ENCODE measurements at places on chromosomes 16 and 17. TPM values are rescaled to one million over a fixed set of nuclear protein-coding genes. Genes with fewer than 3 reads are reported as not detected.

SPHK1 gene
- total RNA-seq: 1.1 TPM

C1QBP gene
- 62.9 TPM for total RNA-seq

ABI3 gene
- 5.8 TPM for total RNA-seq

ENDOV gene
- total RNA-seq: 12.0 TPM

GAS2L2 gene
- total RNA-seq: 0.19 TPM

DNA sequence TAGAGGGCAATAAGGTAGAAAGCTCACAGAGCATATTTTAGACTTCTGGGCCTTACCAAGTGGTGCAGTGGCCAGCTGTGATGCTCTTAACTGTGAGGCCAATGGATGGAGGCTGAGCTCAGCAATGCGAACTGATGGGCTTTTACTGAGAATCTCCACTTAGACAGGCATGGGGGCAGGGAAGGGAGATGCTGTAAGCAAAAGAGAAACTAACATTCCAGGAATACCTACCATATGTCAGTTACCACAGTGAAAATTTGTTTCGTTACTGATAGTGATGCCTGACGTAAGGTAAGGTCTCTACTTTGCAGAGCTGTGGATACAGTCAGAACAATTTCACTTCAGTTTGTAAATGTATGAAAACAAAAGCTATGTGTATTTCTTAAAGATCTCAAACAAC is 250.6 kb upstream of the ZFHX3 start:
- DNase-seq: no peak
- H3K27ac ChIP-seq: no peak overlapping the region
- no peaks in the 10 kb centered on the region for H3K4me1 ChIP-seq
- no peaks in the 10 kb centered on the region for H3K27me3 ChIP-seq

DNA sequence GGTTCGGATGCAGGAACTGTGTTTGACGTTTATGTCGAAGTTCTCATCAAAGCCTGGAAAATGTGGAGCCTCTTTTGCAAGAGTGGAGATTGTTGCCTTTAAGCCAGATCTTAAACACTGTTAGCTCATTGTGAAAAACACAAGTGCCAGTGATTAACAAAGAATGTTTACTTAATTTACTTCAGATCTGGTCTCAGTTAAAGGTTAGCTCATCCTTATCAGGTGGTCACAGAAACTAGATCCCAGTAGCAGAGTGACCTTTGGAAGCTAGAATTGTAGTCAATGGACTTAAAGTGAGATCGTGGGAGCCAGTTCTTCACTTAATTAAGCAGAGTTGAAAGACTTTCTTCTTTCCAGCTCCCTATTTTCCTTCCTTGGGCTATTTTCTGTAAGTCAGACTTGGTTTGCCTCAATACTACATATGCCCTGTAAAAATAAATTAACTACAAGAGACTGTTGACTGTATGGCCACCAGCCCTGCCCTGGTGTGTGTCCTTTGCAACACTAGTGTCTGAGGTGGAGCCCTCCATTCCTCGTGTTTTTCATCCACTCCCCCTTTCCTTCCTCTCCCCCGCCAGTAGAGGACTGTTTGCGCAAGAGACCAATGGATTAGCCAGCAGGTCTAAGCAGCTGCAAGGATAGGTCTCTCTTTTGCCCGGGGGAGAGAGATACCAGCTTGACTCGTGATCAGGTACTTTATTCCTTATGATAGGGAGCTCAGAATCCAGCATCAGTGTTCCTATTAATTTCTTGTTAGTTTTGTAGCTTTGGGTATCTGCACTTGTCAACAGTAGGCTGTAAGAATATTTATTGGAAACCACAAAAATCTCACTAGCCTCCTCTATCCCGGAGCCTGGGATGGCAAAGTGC is 20.2 kb downstream of the FBXO39 start:
- H3K4me1 ChIP-seq: no peaks in the 10 kb centered on the region
- H3K4me3 ChIP-seq: no peak overlapping the region
- peaks cover 5% of the 10 kb centered on the region for H3K27me3 ChIP-seq
- no peak overlapping the region for H3K27ac ChIP-seq
- no peaks in the 10 kb centered on the region for H3K36me3 ChIP-seq
- no peak for DNase-seq

- no peak for DNase-seq
- H3K27me3 ChIP-seq: no peaks in the 10 kb centered on the region
- H3K4me3 ChIP-seq: no peak overlapping the region
- no peak overlapping the region for H3K27ac ChIP-seq
Measured at GRCh38 chr17:64328036-64328858, 62.4 kb downstream of the PECAM1 start.

- H3K27me3 ChIP-seq: peaks cover 28% of the 10 kb centered on the region
- no peak overlapping the region for H3K27ac ChIP-seq
- H3K36me3 ChIP-seq: no peaks in the 10 kb centered on the region
- H3K4me1 ChIP-seq: peaks cover 29% of the 10 kb centered on the region
- peak overlapping the region; percentile 63 for H3K4me3 ChIP-seq
- DNase-seq: no peak
Measured at GRCh38 chr17:73643001-73643851, 1.0 kb downstream of the SDK2 start.

DNA sequence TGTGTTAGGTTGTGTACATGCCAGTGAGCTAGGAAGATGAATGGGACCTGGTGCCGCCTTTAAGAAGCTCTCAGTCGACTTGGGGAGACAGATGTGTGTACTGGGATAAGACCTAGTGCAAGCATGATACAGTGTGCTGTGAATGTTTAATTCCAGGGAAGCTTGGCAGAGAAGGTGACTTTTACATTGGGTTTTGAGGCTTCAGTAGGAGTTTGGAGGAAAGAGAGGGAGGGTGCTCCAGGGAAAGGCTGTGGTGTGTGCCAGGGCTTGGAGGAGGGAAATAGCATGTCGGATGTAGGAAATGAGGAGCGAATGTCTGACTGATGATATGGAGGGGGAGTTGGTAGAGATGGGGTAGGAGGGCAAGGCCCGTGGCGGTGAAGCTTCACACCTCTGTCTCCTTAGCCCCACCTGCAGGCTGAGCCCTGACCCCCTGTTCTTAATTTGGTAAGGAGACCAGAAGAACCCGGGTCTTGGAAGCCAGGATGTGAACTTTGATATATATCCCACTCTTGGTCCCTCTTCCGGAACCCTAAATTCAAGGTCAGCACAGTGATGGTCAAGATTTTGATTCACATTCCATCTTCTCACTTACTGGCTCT is 76.6 kb downstream of the PLCG2 start:
- H3K27ac ChIP-seq: no peak overlapping the region
- no peaks in the 10 kb centered on the region for H3K36me3 ChIP-seq
- no peak overlapping the region for H3K4me3 ChIP-seq
- H3K27me3 ChIP-seq: no peaks in the 10 kb centered on the region

GRCh38 chr16:88790312-88791211 is 5.5 kb upstream of the PIEZO1 start:
- peak overlapping the region; percentile 36 for H3K4me3 ChIP-seq
- peaks cover 67% of the 10 kb centered on the region for H3K4me1 ChIP-seq
- no peaks in the 10 kb centered on the region for H3K36me3 ChIP-seq
- peak; percentile 53 for DNase-seq

- no peak overlapping the region for H3K4me3 ChIP-seq
- H3K36me3 ChIP-seq: no peaks in the 10 kb centered on the region
Measured at GRCh38 chr16:86632944-86633343, 54.6 kb downstream of the FOXL1 start.

- H3K4me3 ChIP-seq: no peak overlapping the region
- H3K4me1 ChIP-seq: no peaks in the 10 kb centered on the region
- no peak overlapping the region for H3K27ac ChIP-seq
- no peak for DNase-seq
Measured at GRCh38 chr17:63267846-63268245, 178.3 kb downstream of the CYB561 start.

Measured in CD4-positive, alpha-beta T cell (primary cell).